ENCODE measurements at places on chromosomes 3 and 15. TPM values are rescaled to one million over a fixed set of nuclear protein-coding genes. Genes with fewer than 3 reads are reported as not detected.

The P2RY1 gene
- 3.1 TPM for total RNA-seq

The SHC4 gene
- total RNA-seq, result 4.9 TPM

The SERPINI2 gene
- total RNA-seq, result 2.2 TPM

The MUC20 gene
- 5.0 TPM for total RNA-seq

GRCh38 chr3:134057006-134057653 is 27.4 kb upstream of the SLCO2A1 start:
- DNase-seq, result no peak

DNA sequence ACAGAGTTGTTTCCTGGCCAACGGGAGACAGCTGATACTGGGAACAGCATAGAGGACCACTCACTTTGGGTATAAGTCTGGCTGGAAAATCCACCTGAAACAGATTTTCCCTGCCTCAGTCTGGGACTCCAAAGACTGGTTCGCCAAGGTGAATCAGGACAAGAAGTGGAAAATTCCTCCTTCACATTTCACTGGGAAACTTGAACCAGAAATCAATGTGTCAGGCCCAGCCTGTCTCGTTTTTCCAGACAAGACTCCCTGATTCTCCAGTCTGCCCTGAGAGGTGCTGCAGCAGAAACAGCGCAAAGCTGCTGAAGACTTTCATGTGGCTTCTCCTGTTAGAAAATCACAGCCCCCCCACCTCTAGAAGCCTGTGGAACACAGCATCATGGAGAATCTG is 269.8 kb downstream of the OPA1 start:
- no peak for DNase-seq

DNA sequence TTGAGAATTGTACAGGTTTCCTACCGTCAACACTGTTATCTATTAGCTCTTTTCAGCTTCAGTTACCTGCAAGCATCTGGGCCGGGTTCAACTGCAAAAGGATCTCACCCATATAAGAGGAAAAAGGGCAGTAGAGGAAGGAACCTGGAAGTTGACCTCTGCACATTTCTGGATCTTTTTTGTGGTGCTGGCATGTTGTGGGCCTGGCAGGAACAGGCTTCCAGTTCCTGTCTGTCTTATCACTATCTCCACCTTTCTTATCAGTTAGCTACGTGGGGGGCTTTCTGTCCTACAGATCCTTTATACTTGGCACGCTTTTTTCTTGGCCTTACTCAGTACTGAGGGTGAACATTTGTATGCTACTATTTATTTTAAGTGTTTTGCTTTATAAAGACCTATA is 42.2 kb upstream of the TJP1 start:
- DNase-seq, result no peak

- DNase-seq, result no peak
Observed at GRCh38 chr3:106745344-106746168, 631.7 kb upstream of the CCDC54 start.

DNA sequence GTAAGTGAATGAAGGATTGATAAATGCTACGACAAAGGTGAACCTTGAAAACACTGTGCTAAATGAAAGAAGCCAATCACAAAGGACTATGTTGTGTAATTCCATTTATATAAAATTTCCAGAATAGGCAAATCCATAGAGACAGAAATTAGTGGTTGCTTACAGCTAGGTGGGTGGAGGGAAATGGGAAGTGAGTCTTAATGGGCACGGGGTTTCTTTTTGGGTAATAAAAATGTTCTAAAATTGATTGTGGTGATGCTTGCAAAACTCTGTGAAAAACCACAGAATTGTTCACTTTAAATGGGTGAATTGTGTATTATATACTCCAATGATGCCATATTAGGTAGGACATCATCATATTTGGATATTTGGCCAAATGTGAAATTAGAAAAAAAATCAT is 20.9 kb upstream of the TEX9 start:
- no peak for DNase-seq

GRCh38 chr3:177928172-177928873 is 607.9 kb upstream of the KCNMB2 start:
- no peak for DNase-seq

GRCh38 chr15:74977599-74977998 is 17.8 kb upstream of the SCAMP5 start:
- no peak for DNase-seq

GRCh38 chr3:43102773-43103480 is 3.0 kb downstream of the POMGNT2 start:
- DNase-seq, result no peak

DNA sequence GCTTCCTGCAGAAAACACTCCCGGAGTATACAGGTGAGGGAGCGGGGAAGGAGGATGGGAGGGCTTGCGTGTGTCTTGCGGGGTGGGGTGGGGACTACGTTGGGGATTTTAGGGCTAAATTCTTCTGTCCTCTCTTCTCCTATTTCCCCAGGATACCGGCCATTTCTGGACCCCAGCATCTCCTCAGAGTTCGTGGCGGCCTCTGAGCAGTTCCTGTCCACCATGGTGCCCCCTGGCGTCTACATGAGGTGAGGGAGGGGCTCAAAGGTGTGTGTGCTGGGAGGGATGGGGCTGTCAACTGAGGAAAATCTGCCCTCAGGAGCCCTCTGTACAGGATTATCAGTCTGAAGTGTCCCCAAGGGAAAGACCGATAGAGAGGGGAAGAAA is 6.6 kb downstream of the DUOX1 start:
- DNase-seq, result no peak

DNA sequence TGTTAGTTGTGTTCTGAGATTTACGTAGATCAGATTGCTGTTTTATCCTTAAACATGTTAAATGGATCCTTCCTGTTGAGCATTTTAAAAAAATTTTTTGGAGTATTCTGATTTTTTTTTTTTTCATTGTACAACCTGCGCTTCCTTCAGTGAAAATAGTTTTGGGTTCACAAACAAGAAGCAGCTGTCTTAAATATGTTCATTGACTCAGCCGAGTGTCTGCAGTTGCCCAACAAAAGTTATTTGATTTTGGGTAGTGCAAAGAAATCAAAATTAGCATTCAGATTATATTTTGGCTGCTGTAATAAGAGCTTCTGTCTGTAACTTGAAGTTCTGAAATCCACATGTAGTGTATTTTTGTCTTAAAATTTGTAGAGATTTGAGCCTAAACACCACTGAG is 148.2 kb downstream of the BBX start:
- DNase-seq, result no peak

- no peak for DNase-seq
Observed at GRCh38 chr15:90086868-90087268, 15.4 kb downstream of the IDH2 start.

DNA sequence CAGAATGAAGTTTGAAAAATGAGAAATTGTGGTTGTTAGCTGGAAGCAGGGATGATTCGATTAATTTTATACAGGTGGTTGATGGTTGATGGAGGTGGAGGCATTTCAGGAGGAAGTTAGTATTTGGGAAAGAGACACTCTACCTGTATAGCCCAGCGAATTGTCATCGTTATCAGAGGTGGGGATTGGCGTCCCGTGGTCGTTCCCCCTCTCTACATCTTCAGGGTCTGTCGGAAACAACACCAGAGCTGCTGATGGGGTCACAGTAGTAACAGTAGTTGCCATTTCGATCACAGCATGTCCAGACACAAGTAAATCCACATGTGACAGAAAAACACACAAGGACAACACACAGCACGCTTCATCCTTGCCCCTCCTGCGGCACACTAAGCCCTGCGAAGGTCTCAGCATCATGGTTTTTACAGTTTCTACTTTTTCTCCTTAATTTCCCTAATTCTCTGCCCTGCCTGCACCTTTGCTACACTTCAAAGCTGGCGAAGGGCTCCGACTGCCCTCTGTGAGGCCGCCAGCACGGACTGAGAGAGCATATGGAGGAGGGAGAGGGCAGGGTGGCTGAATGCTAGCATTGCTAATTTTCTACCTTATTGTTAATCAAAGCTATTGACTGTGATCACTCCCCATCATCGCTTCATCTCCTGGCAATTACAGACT is 642.3 kb downstream of the ROBO1 start:
- DNase-seq, result no peak

GRCh38 chr3:139465636-139466035 is 10.7 kb downstream of the RBP2 start:
- DNase-seq, result no peak

DNA sequence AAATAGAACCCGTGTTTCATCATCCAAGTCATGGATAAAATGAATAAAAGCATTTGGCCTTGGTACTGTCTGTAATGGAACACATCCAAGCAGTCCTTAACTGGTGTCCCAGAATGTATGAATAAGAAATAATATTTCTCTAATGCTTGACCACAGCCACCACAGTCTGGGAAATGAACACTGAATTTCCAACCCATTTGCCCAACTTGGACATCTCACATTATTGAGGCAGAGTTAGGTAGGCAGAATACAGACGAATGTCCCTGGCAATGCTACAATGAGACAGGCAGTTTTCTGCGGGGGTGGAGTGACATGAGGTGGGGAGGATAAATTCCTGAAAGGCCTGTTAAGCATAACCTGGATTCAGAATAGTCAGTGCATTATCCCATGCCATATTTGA is 245.7 kb downstream of the ZIC1 start:
- DNase-seq, result no peak

GRCh38 chr3:169146866-169147237 is 516.7 kb downstream of the MECOM start:
- no peak for DNase-seq

- DNase-seq, result no peak
Observed at GRCh38 chr3:139940622-139941021, 5.6 kb downstream of the CLSTN2 start.

- DNase-seq, result no peak
Observed at GRCh38 chr3:107142171-107142570, 235.1 kb upstream of the CCDC54 start.

GRCh38 chr3:185825006-185825638 is at the start of gene IGF2BP2:
Gene IGF2BP2, minus strand, starts transcription at chr3:185825042. Its CDS starts 82 bp downstream, at chr3:185824960.
- peak; percentile 66 for DNase-seq

GRCh38 chr3:151816091-151816604 is 2.2 kb downstream of the AADAC start:
- DNase-seq, result no peak

DNA sequence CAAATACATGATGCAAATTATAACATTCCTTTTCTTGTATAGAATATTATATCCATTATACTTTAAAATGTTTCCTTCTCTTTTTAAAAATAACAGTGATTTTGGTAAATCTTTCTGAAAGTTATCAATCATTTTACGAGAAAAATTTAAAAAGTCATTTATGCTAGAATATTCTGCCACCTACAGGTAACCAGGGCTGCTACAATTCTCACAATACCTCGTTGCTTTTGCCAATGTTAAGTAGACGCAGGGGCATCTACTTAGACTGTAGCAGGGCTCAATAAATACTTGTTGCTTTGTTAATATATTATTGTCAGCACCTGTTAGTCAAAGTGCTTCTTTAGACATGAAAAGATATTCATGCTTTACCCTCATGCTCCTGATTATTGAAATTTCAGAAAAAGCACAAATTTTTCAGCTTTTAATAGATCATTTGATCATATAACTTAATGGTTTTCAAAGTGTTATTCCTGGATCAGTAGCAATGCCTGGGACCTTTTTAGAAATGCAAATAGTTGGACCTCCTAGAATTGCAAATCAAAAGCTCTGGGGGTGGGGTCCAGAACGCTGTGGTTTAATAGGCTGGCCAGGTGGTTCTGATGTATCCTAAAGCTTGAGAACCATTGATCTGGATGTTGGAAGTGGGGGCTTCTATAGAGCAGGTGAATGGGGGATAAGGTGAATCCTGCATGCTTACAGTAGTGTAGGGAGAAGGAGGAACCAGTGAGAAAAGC is 223.6 kb upstream of the PDZRN3 start:
- no peak for DNase-seq
